ENCODE measurements at places on chromosomes 3 and 15.

GRCh38 chr3:86772699-86773098 is 218.2 kb downstream of the VGLL3 start:
- DNase-seq: no peak

GRCh38 chr3:127260826-127261555 is 26.9 kb downstream of the PRR20G start:
- DNase-seq: no peak

DNA sequence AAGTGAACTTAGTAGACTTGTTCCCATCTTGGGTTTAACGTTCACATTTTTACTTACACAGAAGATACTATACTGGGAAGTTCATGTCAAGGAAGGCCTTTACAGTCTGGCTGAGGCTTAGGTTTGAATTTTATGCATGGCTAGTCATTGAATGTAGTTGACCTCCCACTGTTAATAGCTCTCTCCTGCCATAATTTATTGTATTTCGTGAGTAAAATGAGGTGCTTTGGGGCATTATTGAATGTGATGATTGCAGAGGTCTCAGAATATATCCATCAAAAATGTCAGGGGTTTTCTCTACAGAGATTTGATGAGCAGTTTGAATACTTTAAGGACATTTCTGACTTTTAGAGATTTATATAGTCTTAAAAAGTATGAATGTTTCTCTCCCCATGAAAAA is 356.6 kb upstream of the GRM7 start:
- no peak for DNase-seq

- no peak for DNase-seq
These were observed 60.8 kb upstream of the UMPS start for GRCh38 chr3:124669470-124669869.

GRCh38 chr3:4410606-4411005 is 56.5 kb downstream of the SUMF1 start:
- DNase-seq: no peak

- DNase-seq: no peak
These were observed 28.7 kb downstream of the WWTR1 start for GRCh38 chr3:149628957-149629670.

DNA sequence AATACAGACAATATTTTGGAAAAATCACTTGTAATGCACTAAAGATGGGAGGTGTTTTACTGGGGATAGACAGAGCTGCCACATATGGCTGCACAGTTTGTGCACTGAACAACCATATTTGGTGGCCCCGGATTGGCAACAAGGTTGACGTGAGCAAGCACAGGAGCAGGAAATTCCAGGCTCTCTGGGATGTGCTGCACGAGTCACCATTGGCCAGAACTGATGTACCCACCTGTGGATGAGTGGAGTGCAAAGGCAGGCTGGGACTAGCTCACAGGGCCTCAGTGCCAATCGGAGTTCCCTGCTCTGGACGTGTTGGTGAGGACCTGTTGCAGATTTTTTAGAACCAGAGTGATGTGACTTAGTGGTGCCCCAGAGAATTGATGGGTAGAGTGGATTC is 42.0 kb upstream of the SCAANT1 start:
- DNase-seq: no peak

GRCh38 chr3:27252646-27253045 is 116.5 kb downstream of the NEK10 start:
- no peak for DNase-seq

DNA sequence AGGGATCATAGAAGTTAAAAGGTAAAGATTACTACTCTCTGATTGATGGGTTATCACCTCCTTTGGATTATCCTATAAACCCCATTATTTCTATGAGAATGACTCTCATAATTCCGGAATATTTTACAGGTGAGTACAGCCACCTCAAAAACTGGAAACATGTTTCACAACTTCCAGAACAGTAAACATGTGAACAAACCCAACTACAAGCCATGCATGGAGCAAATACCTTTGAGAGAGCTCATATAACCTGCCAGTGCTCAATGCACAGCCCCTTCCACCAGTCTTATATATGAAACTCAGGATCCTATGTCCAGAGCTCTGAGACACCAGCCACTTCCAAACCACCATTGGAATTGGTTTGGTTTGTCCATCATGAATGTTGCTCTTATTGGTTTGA is 208.0 kb downstream of the MECOM start:
- DNase-seq: no peak

DNA sequence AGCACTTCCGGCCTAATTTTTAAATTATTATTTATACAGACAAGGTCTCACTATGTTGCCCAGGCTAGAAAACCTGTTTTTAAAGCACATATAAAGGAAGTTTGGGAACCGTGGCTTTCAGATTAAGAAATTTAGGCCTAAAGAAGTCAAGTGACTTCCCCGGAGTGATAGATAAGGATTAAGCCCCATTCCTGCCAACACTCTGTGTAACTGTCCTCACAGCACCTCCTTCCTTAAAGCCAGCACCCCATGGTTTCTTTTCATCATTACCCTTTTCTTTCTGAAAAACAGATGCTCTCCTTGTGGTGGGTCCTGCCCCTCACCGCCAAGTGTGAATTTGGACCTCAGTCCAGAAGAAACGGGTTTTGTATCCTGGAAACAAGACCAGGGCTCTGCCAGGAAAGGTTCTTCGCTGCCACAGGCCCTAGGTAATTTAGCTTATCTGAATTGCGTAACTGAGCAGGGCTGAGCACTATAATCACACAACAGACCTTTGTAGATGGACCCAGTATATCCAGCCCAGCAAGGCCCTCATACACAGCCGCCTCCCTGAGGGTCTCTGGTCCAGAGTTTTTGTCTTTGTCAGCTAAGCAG is 231.3 kb downstream of the PLCL2 start:
- no peak for DNase-seq

DNA sequence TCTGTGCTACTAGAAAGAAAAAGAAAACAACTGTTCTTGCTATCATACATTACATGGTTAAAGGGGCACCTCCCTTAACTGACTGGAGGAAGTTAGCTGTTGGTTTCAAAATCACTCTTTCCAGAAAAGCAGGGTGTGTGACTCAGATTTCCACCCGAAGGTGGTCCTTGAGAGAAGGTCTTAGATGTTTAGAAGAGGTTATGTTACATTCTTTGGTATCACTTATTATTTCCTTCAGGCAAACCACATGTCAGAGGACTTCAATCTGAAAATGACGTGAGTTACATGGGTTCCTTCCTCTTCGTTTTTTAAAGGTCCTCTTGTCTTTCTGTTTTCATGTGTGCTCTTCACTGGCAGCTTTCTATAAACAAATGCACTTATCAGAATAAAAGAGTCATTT is 307.9 kb upstream of the CBLB start:
- DNase-seq: peak; percentile 77

DNA sequence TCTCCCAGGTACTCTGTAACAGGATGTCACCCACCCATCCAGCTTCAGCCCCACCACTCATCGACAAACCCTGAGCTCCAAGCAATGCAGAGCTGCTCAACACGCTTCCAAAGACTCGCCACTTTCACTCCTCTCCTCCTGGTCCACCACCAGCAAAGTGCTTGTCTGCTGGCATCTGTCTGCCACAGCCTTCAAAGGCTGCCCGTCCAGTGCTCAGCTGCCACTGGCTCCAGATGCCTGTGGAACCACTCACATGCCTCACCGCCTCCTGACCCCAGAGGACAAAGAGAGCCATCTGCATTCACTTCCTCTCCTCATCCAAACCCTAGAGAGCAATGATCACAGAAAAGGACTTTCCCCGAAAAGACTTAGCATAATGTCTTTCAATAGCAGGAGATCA is 109.5 kb upstream of the OCA2 start:
- DNase-seq: no peak

DNA sequence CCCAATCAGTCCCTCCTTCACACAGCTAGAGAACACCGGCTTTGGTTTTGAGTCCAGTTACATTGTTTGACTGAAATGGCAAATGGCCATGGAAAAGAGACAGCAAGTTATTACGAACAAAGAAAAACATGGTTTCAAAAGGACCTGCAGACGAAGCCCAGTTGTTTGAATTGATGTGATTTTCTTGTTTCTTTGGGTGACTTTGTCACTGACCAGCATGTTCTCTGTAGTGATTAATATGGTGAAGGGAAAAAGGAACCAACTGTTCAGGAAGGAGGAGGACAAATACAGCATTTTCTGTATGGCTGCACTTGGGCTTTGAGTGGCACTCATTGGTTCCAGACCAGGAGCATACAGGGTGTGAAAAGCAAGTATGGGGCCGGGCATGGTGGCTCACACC is 217.4 kb upstream of the TPM1 start:
- DNase-seq: no peak

GRCh38 chr3:144879701-144880100 is 908.1 kb downstream of the DIPK2A start:
- DNase-seq: no peak

DNA sequence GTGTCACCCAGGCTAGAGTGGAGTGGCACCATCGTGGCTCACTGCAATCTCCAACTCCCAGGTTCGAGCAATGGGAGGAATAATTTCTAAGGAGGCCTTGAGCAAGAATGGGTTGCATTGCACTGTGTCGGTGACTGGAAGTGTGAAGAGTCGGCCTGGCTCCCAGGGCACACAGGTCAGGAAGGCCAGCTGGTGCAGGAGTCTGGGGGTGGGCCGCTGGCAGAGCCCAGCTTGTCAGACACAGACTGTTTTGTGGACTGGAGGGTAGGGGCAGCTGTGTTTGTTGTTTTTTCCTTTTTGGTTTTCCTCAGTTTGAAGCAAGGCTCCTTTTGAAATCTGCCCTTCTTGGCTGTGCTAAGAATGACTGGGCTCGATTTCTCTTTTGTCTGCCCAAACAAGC is 66.2 kb downstream of the ITGA11 start:
- DNase-seq: no peak

- DNase-seq: no peak
These were observed 33.5 kb downstream of the IQGAP1 start for GRCh38 chr15:90421527-90421926.

DNA sequence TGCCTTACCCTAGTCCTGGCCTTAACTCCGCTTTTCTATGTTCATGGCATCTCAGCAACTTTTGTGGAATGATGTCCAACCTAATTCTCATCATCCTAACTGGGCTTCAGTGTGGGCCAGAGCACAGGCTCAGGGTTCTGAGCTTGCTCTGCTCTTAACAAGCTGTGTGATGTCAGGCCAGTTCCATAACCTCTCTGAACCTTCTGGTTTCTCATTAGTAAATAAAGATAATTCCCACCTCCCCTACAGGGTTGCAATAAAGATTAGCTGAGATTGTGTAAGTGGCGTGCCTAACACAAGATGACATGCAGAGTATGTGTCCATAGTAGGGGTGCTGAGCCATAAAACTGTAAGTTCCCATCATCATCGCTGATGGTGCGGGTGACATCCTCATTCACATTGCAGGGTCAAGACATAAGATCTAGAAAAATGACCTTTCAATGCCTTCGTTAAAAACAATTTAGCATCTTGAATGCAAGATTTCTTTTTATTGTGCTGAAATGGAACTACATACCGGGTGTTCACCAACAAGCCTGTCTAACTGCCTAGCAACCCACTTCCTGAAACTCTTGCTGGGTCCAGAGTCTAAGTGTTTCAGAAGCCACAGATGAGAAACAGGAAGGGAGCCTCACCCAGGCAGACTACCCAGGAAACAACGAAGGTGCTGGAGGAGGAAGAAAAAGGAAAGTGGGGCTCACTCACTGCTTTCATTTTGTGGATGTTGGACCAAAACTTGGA is 36.2 kb downstream of the CDCP1 start:
- DNase-seq: peak; percentile 67

DNA sequence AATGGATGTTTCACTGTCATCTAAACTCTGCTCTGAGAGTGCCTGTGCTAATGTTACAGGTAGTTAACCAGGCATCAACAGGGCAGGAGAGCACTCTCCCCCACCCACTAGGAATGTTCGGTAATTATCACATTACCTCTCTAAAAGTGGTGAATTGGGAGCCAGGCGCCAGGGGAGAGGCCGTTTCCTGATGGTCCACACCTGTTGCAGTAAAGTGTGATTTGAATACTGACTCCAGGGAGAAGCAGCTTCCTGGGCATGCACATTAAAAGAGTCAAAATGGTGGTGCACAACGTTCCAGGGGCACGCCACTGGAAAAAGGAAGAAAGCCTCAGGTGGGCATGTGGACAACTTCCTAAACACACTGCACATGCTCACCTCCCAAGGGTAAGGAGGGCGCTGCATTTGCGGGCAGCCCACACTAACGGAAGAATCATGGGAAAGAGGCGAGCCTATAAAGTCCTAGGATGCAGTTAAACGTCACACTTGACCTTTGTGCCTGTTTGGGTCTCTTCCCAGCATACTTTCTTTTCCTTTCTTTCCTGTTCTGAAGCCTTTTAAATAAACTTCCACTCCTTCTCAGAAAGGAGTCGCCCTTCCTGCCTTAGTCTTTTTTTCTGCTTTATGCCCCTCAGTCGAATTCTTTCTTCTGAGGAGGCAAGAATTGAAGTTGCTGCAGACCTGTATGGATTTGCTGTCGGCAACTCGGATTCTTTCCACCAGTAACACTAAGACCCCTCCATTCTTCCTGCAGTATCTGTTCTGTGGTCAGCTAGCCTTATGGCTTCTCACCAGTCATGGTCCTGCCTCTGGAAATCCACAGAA is 28.9 kb upstream of the GPD1L start:
- DNase-seq: no peak

- DNase-seq: no peak
These were observed 66.4 kb downstream of the RYR3 start for GRCh38 chr15:33377204-33377603.

DNA sequence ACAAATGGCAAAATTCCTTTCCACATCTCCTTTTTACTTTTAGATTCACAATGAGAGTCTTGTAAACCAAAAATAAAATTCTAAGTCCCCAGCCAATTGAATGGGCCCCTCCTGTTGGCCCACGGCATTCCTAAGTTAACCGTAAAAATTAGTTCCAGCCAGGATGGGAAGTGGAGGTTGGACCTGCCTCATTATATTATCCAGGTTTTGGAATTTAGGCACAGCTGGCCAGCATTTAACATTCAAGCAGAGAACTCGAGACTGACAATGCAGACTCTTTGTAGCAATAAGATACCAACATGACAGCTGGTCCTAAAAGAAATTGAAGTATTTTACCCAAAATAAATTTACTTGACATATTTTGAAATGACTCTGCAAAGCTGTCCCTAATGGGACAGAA is 321.0 kb upstream of the NAALADL2 start:
- DNase-seq: no peak

DNA sequence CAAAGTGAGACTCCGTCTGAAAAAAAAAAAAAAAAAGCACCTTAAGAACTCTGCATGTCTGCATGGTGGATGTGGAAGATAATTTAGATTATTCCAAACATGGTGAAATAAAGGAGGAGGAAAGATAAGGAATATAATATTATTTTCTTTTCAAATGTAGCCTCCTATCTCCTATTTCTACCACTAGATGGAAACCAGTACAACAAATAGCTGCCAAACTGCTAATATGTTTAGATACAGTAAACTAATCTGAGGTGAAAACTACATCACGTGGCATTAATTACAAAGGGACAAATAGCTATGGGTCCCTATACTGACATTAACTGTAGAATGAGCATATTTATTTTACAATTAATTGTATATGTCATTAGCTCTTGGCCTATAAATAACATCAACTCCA is 197.8 kb downstream of the TBC1D5 start:
- no peak for DNase-seq

DNA sequence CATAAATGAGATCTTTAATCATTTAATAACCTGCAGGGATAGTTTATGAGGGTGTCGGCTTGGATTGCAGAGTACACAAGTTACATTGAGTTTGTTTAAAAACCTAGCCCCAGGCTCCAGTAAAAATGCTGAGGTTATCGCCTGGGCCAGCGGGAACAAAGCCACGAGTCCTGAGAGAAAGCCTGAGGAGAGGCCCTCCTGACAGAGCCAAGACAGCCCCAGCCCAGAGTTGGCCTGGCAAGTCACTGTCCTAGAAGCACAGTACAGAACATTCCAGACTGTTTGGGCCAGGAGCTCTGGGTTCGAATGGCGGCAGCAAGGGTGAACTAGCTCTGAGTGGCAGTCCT is 32.4 kb downstream of the SEC61A1 start:
- no peak for DNase-seq

GRCh38 chr3:50125541-50126286 is 29.4 kb upstream of the SEMA3F start:
- no peak for DNase-seq
